Thoracic aorta (tissue), 2 donors: ENCODE measurements at places on chromosomes 13 and 19. TPM values are rescaled to one million over a fixed set of nuclear protein-coding genes. Genes with fewer than 3 reads are reported as not detected.

DNA sequence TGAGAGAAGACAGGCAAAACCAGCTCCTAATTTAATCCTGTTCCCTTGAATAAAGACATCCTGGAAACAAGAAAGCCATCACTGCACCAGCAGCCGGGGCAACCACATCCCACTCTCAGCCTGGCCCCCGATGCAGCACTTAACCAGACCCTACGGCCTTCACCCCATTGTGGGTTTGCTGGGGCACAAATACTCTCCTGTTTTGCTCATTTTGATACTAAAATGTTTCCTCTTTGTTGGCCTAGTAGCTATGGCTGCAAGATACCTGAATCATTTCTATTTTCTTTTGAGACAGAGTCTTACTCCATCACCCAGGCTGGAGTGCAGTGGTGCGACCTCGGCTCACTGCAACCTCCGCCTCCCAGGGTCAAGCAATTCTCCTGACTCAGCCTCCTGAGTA, 28.4 kb downstream of the ANKRD27 start:
- DNase-seq, result no peak

- no peak for DNase-seq
These were observed 56.4 kb downstream of the KLF12 start for GRCh38 chr13:74077792-74078191.

DNA sequence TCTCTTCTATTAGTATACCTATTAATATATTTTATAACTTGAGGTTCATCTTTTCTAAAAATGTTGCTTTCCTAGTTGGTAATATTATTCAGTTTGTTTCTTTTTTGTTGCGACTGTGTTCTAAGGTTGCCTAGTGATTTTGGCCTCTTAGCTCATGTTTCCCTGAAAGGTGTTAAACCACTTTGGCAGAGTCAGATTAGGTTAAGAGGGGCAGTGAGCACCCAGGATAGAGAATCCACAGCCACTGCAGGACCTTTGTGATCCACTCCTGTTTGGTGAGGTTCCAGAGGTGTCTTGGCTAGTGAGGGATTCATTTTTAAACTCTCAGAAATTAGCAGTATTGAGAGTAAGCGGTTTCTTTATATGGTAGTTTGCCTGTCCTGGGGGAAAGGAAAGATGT, 14.9 kb upstream of the GPR18 start:
- DNase-seq, result no peak

The KLK3 gene
- not detected for total RNA-seq

The PSG2 gene
- not detected for total RNA-seq

DNA sequence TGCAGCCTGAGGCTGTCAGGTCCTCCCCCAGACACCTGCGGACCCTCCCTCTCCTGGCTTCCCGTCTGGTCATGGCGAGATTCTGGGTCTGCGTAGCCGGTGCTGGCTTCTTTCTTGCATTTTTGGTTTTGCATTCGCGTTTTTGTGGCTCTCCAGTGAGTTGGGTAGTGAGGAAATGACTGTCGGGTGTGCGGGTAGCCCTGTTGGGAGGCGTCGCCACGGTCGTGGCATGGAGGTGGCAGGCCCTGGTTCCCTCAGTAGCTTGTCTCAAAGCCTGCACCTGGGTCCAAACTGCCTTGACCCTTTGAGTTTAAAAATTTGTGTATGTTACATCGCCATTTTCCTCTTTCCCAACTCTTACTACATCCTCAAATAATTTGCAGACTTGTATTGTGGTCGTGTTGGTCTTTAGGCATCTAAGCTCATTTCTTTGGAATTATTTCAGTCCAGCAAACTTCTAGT, 344 bp downstream of the NHLRC3 start:
- DNase-seq, result no peak

GRCh38 chr13:68976287-68976686, 1131.3 kb upstream of the ATXN8OS start:
- DNase-seq, result no peak

DNA sequence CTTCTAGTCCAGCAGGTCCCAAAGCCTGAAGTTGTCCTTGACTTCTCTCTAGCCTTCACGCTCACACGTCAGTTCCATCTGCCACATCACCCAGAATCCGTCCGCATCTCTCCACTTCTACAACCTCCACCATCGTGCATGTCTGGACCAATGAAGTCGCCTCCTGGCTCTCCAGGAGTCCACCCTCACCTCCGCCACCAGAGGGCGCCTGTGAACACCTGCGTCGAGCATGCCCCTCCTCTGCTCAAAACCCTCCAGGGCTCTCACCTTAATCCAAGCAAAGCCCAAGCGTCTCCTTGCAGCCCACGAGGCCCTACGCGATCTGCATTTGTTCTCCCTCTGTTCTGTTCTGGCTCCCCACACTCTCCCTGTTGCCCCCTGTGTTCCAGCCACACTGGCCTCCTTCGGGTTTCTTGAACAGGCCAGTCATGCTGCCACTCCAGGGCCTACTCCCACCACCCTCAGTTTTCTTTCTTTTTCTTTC, 3.7 kb downstream of the USHBP1 start:
- no peak for DNase-seq

The PPM1N gene
- 6.6 TPM for total RNA-seq

- no peak for DNase-seq
These were observed 11.2 kb upstream of the PTOV1 start for GRCh38 chr19:49839713-49840112.

DNA sequence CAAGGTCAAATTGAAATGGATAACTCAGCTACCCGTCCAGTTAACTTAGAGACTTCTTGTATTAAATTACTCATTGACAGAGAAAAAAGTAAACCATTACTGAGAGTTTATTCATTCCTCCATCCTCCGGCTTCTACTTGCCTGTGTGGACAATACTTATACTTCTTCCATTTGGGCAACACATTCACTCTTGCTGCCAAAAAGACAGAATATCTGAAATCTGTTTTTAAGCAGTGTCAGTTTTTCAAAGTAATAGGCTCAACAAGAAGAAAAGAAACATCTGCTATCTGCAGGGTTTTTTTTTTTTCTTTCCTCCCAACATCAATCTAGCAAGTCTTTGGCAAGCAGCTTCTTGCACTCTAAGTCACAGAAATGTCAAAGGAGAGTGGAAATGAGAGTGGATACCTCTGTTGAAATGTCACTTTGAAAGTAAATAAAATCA, 1142.8 kb downstream of the PCDH9 start:
- DNase-seq, result no peak

The RGL3 gene
- 43.6 TPM for total RNA-seq

- DNase-seq, result no peak
These were observed 72.7 kb downstream of the DNAJC15 start for GRCh38 chr13:43095771-43096719.

The SUPT20H gene
- total RNA-seq, result 60.1 TPM

DNA sequence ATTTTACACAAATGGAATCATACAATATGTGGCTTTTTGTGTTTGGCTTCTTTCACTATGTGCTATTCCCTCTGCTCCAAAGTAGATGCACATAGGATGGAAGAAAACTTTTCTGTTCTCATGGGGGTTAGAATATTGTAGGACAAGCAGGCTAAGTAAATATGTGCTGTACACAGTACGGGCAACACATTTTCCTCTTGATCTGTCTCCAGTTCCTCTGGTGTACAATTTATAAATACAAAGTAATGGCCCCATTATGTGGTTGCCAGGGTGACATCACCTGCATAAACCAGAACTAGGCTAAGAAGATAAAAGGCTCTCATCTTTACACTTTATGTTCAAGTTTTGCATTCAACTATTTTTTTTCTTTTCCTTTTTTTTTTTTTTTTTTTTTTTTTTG, 41.0 kb upstream of the SOX21 start:
- no peak for DNase-seq

The ZNF506 gene
- total RNA-seq, result 66.7 TPM

The KCNRG gene
- total RNA-seq, result 0.54 TPM

The CYP2F1 gene
- total RNA-seq, result not detected

The MADCAM1 gene
- not detected for total RNA-seq

DNA sequence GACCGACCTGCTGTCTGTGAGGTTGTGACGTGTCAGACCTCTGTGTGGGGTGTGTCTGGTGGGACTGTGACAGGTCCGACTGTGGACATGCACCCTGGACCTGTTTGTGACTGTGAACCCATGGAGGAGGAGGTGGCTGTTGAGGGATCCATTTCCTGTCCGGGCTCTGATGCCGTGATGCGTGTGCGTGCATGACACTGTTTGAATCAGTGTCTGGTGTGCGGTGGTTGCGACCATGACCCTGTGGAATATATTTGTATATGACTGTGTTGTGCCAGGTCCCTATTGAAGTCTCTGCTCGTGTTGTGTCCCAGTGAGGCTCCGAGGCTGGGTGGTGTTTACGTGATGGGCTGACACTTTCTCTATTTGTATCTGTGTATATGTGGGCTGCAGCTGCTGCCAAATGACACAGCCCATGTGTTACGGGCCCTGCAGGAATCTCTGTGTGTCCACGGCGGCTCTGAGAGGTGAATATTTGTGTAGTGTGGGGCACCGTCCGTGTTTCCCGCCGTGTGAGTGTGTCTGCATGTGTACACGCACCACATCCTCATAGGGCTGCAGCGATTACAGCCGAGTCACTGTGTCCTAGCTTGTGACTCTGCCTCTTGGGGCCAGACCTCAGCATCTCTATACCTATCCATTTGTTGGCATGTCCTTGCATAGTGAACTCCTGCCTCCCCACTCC, 18.3 kb downstream of the CCDC97 start:
- no peak for DNase-seq

DNA sequence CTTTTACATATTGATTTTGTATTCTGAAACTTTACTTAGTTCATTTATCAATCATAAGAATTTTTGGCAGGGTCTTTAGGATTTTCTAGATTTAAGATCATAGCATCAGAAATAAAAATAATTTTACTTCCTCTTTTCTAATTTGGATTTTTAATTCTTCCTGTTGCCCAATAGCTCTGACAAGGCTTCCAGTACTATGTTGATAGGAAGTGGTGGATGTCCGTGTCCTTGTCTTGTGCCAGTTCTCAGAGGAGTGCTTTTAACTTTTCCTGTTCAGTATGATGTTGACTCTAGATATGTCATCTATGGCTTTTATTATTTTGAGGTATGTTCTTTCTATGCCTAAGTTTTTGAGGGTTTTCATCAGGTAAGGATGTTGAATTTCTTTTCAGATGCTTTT, 7.7 kb upstream of the KIR2DL4 start:
- no peak for DNase-seq

The LYPD3 gene
- not detected for total RNA-seq

- DNase-seq, result no peak
These were observed 45.4 kb upstream of the POMP start for GRCh38 chr13:28613562-28613961.

DNA sequence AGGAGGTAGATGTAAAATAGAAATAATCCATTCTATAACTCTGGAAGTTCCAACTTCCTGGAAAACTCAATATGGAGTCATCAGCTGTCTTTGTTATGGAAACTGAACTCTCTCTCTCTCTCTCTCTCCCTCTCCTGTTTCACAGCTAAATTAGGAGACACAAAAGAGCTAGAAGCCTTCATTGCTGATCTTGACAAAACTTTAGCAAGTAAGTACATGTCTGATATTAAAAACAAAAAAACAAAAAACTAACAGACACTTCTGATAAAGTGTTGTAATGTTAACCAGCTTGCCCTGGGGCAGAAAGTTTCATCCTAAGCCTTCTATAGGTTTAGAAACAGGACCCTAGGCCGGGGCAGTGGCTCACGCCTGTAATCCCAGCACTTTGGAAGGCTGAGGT, 11.3 kb downstream of the RGCC start:
- no peak for DNase-seq

GRCh38 chr13:33016414-33017322, at the start of gene KL:
TSS of gene KL (plus strand) at chr13:33016423. CDS start at chr13:33016441, 18 bp downstream.
- no peak for DNase-seq

GRCh38 chr19:35261356-35262100, 7.2 kb upstream of the USF2 start:
- DNase-seq, result no peak

The COL5A3 gene
- total RNA-seq, result 11.1 TPM

The DACH1 gene
- 0.14 TPM for total RNA-seq

DNA sequence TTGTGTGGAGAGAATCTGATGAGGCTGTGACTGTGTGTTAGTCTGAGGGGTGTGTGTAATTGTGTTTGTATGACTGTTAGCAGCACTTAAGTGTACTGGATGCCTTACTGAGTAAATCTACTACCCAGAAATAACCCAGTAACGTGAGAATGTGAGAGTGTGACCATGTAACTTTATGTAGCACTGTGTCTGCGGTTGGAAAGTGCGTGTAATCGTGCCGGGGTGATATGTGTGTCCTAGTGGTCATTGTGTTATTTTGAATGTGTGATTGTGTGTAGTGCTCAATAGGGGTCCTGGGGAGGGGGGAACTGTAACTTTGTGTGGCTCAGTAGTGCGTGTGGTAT, 550 bp downstream of the ZNF383 start:
- no peak for DNase-seq

The FOXO1 gene
- total RNA-seq, result 60.9 TPM

GRCh38 chr13:37476874-37477273, 121.7 kb downstream of the POSTN start:
- no peak for DNase-seq

DNA sequence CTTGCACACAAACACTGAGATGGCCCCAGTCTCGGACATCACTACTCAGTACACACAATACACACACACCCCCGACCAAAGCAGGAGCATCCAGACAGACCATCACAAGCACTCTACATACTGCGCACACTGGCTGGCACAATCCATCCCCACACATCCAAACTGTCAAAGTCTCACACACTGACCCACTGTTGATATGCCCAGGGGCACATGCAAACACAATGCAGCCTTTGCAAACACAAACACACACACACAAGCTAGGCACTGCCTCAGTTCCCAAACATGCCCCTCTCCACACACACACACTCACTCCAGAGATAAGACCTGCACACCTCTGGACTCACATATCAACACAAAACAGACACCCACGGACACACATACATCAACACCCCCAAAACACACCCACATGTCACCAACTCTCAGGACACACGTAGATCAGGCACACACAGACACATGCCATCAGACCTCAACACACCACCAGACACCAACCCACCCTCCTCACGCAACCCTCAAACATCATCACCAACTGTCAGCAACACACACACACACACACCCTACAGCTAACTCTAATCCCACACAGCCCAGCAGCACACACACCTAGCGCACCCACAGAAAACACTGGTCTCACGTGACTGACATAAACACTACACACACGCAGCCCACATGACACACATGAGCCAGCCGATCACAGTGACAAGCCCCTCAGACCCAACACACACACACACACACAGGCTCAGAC, 1.9 kb downstream of the BBC3 start:
- no peak for DNase-seq

The RDH8 gene
- not detected for total RNA-seq

GRCh38 chr13:47774671-47774994, 226.4 kb downstream of the SUCLA2 start:
- DNase-seq, result no peak

DNA sequence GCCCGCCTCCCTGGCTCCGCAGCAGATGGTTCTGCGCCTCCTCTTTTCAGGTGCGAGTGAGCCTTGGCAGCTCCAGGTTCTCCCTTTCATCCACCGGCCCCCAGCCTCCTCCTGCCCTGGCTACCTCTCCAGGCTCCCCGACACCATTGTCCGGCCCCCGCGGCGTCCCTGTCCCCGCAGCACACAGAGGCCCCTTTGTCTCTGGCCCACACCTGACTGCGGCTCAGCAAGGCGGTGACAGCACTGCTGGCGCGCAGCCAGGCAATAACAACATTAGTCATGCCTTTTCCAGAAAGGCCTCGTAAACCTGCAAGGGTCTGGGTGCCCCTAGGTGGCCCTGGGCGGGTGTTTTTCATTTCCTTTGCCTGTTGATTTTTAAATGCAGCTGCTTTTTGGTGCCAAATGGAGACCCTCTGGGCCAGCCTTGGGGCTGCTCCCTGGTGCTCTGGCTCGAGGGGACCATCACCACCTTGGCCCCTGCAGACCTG, 73.2 kb upstream of the MEDAG start:
- no peak for DNase-seq

The CYP4F8 gene
- total RNA-seq, result not detected
